Left forelimb (tissue), 1 donor: ENCODE measurements at places on chromosomes 11 and 22.

GRCh38 chr22:37020192-37020479, 594 bp downstream of the MPST start:
- DNase-seq, result no peak

GRCh38 chr11:128981254-128981653, 38.6 kb upstream of the TP53AIP1 start:
- no peak for DNase-seq

DNA sequence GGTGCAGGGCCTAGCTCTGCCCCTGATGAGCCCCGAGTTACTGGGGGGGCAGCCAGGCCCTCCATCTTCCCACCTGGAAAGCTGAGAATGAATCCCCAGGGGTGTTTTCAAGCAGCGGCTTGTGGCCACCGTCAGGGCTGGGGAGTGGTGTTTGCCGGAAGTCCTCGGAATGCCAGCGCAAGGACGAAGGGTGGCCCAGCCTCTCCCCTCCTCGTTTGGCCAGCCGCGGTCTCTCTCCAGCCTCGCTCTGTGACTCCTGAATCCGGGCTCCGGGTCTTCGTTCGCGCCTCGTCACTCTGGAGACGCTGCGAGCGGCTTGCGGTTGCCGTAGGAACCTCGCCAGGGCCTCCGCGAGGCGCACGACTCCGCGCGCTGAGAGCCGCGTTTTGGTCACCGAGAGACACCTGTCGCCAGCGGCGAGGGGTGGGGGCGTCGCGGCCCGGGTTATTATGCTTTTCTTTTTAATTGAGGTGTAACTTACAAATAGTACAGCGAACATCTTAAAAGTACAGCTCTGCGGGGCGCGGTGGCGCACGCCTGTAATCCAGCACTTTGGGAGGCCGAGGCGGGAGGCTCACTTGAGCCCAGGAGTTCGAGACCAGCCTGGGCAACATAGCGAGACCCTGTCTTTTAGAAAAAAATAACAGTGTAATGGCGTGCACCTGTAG, 6.3 kb upstream of the KDELR3 start:
- peak; percentile 85 for DNase-seq

- no peak for DNase-seq
These were observed 155.0 kb downstream of the ADAMTS15 start for GRCh38 chr11:130603335-130603906.

GRCh38 chr11:2681408-2682145, 18.2 kb downstream of the KCNQ1OT1 start:
- DNase-seq, result peak; percentile 42

DNA sequence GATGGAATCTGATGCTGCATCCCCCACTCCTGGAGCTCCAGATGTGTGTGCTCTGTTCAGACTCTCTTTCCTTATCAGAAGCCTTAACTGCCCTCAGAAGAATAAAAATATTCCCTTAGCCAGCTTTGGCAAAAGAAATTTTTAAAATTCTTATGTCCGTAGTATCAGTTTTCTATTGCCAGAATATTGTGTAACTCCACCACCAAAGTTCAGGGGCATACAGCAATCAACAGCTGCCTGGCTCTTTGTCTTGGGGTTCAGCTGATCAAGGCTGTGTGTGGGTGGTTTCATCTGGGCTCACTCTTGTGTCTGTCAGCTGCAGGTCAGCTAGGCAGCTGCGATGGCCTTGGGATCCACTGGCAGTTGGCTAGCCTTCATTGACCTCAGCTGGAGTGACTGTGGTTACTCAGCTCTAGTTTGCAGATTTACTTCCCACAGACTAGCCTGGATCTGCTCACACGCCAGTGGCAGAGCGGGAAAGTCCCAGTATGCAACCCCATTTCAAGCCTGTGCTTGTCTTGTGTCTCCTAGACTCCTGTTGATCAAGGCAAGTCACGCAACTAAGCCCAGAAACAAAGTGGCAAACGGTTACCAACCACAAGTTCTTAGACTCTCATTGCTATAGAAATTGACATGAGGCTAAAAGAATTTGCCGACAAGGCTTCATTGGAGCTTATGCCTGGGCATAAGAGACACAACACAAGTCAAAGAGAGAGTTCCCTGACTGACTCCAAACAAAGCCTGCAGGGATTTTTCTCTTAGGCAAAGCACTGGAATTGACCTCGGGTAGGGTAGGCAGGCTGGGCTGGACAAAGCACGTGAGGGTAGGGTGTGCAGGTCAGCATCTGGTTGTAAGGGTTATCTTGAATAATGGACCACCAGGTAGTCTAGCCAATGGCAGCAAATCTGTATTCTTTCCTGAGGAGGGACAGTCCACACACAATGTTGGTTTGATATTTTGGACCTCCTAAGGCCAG, 7.5 kb downstream of the TMEM138 start:
- no peak for DNase-seq

DNA sequence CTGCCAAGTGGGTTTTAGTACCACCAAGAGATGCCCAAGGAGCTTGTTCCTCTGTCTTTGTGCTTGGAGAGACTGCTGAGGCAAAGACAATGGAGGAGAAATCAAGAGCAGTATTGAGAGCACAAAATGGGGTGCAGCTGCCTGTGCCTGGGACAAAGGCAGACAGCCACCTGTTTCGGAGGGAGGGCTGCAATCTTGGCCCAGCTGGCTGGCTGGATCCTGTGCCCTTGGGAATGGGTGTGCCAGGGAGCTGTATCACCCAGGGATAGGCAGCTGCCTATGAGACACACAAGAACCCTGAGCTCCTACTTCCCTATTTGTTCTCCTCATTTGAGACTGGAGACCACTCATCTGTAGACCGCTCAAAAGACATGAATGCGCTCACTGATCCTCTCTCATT, 23.3 kb upstream of the CHRM4 start:
- DNase-seq, result no peak

DNA sequence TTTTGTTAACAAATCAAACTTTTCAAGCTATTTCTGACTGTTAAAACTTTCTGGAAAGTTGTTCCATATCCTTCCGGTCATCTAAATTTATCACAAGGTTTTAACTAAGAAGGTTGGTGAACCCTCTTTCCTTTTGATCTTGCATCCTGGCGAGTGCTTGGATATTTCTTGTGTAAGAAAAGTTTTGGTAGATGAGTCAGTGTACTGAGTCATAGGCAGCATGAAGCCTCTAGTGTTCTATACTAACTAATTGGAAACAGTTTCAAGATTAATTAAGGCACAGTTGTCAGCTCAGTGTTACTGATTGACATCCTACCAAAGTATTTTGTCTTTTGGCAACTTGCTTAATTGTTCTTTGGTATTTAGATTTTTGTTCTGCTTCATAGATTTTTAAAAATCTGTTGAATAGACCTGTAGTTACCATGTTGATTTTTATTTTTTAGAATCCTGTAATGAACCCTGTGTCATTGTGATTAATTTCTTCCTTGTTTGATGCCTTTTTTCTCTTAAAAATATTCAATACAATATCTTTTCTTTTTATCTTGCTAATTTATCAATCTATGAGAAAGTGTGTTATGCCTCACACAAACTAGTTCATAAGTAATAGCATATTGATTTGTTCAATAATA, 38.0 kb downstream of the METTL15 start:
- DNase-seq, result no peak

DNA sequence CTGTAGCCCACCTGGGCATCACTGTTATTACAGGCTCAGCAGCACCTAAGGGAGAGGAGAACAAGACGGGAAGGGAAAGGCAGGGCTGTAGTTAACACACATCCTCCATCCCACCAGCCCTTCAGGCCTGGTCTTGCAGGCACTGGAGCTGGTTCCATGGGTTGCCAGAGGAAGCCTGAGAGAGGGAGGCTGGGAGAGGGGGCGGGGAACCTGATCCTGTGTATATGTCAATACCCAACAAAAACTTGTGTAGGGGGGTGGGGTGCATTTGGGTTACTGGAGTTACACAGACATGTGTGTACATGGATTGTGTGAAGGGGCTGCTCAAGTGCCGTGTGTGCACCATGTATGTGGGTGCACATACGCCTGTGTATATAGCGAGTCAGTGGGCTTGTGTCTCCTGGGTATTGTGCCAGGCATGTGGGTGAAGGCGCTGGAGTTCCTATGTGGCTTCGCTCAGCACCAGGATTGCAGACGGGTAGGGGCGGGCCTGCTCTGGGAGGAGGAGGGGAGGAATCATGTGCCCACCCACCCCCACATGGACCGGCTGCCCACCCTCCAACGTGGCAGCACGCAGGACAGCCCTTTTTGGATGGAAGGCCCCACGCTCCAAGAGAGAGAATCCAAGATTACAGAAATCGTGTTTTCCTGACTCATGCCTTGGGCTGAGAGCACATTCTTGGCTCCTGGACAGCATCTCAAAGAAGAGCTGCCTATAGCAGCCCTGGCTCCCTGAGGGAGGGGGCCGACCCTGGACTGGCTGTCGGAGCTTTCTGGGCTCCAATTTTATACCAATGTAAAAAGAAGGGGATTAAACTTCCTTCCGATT, 4.2 kb upstream of the SERPINH1 start:
- DNase-seq, result peak; percentile 82

DNA sequence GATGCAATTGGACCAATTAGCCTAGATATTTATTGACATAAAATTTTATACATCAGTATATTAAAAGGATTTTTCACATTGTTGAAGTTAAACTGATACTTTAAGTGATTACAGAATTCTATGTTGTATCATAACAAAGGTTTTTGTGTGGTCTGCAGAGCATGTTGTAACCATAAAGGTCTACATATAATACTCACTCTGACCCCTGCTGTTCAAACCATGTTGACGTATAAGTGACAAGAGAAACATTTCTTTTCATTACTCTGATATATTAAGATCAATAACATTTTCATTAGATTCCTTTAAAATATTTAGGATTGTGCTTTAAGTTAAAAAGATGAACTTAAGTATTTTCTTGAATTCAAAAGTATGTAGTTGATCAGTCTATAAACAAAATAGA, 63.9 kb downstream of the GAS2 start:
- DNase-seq, result no peak

DNA sequence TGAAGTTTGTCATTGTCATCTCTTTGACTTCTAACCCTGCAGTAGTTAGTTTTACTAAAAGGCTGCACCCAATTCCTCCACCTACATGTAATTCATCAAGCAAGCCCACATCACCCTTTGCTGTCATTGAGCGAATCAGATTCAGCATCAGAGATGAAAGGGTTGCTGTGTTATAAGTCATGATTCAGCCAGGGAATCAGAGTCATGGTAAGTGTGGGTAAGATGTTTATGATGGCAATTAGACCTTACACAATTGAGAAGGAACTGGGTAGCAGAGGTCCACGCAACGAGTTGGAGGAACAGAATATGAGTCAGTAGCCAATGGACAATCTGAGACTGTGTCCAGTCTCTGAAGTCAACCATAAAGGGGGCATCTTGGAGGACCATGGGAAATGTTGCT, 162.8 kb upstream of the SNX19 start:
- no peak for DNase-seq

- no peak for DNase-seq
These were observed 79.4 kb upstream of the PPARA start for GRCh38 chr22:46070803-46071450.

DNA sequence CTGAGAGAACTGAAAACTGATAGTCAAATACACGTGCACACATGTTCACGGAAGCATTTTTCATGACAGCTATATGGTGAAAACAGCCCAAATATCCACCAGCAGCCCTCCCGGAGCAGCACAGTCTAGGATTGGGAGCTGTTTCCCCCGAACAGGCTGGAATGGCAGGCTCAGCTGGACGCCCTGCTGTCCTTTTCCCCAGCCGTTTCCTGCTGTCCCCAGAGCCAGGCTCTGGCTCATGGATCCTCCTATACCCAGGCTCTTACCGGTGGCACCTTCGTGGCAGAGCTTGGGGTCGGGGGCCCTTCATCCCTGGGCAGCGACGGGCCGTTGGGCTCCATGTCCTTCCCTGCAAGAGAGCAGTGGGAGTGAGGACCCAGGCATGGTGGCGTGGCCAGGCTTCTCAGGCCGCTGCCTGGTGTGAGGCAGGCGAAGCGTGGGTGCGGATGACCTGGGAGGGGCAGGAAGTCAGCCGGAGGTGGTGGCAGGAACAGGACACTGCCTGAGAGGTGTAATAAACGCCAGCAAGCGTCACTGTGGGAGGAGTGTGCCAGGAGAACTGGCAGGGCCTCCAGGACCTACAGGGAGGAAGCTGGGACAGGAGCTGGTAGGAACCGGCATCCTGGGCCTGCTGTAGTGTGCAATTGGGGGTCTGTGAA, 38.8 kb downstream of the OSBPL5 start:
- DNase-seq, result no peak

DNA sequence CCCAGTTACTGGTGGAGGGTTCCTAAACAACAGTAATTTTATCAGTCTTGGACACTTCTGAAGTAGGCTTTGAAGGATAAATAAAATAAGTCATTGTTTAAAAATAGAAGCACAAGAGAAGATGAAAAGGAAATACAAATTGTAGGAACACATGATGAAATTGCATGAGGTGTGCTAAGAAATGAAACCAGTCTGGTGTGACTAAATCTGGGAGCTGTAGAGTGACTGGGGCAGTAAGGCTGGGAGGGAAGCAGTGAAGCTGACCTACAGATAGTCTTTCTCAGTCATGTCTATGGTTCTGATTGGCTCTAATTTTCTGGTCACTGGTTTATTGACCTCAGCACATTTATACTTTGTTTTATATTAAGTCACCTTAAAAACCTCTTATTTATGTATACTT, 139.1 kb downstream of the SLC17A6 start:
- no peak for DNase-seq

DNA sequence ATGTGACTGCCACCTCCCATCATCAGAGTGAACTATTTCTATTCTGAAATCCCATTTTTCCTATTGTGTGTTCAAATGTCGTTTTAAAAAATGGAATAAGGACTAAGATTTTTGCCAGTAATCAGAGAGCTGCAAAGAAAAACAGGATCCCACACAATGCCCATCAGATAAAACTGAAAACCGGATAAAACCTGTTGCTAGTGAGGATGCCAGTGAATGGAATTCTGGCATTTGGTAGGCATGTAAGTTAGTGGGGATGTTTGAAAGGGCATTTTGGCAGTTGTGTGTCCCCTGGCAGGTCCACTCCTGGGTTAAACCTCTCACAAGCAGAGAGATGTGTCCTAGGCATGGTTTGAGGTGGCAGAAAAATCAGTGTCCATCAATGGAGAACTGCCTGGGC, 6.2 kb downstream of the DRAP1 start:
- no peak for DNase-seq

GRCh38 chr11:125481531-125481930, 14.5 kb downstream of the FEZ1 start:
- DNase-seq, result no peak

DNA sequence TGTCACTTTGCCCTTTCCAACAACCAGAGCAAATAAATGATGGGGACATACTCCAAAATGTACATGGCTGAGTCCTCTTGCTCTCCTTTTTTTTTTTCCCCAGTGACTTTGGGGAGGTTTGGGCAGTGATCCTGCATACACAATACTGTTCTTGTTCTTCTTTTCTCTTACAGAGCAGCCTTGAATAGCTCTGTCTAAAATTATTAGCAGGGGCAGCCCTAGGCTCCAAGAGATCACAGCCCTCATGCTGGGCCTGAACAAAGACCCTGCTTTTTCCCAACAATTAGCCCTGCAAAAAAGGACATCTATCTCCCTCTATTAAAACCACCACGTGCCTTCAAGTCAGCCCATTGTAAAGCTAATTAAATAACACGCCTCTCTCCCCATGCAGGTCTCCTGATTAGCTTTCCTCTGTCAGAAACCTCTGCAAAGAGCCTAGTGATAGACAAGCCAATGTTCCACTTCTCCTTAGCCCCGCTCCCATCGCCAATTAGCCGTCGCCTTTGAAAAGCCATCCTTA, 54.7 kb downstream of the ETS1 start:
- DNase-seq, result no peak

GRCh38 chr11:119964136-119965025, 173.5 kb downstream of the TRIM29 start:
- peak; percentile 25 for DNase-seq

- no peak for DNase-seq
These were observed 1357.3 kb upstream of the TENM4 start for GRCh38 chr11:80798174-80798573.
